ENCODE measurements at places on chromosomes 7 and 10.

GRCh38 chr10:127358337-127358736 lies 161.9 kb upstream of the INSYN2A start:
- DNase-seq, result no peak

- no peak for DNase-seq
These were observed 101.4 kb upstream of the DLX6 start for GRCh38 chr7:96903906-96904305.

- DNase-seq, result no peak
These were observed 71.5 kb upstream of the SLC13A1 start for GRCh38 chr7:123271231-123271630.

DNA sequence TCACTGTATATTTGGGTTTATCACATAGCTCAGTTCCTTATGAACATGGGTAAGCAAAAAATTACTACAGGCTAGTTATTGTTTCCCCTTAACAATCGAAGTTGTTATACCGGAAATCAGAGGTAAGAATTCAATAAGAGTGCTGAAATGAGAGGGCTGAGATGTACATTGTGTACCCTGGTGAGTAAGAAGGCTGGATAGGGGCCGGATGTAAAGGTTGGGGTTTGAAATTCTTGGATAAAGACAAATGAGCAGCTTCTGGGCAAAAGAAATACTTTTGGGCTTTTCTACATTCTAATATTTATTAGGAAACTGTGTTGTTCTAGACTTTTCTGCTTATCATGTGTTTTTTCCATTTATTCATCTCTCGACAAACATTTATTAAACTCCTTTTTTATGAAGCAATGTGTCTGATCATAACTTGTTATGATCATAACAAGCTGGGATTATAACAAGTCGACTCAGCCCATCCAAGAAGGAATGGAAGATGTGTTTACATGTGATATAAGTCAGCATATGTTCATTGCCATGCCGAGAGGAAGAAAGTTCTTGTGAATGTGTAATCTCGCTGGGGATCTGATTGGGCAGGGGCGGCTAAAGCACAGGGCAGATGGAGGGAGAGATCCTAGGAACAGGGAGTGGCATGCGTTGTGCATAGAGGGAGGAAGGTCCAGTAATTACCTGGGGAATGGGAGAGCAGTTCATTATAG lies 155.3 kb downstream of the PLXDC2 start:
- DNase-seq, result no peak

DNA sequence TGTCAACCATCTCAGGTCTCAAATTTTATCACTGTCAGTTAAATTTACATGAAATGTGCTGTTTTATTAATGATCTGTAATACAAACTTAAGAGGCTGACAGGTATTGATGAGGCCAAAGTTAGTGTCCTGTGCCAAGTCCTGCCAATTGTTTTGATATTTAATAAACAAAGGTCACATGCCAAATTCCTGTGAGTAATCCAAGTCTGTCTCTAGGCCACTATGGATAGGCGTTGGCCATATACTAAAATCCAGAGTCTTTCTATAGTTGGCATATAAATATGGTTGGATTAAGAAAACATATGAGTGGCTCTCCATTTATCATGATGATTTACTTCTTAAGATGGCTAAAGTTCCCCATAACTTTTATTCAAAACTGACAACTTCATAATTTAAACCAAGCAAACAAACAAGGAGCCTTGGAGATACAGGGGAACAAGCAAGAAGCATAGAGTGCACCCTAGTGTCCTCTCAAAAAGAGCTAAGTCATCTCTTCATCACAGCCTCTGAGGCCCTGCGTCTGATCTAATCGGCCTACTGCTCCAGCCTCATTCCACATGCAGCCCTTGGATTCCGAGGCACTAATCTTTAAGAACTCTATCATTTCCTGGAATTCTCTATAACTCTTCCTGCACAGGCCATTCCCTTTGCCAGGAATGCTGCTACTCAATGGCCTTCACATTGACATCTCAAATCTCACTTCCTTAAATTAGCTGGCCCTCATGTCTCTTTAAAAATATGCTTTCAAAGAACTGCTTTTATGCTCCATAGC lies 32.7 kb upstream of the NRCAM start:
- no peak for DNase-seq

DNA sequence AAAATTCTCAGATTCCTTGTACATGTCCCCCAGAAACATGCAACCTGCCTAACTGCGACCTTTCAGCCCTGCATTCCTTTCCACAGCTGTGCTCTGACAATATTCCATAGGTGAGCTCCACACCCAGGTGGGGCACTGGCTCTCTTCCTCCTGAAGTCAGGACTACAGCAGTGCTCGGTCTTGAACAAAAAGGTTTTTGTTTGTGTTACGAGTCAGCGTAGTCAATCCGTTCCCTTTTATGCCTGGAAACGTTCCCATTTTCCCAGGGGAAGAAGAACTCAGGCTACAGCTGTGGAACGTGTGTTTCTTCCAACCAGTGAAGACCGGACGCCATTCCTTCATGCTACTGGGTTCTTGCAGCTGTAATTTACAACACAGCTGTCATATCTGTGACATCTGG lies 52.4 kb upstream of the PFKP start:
- no peak for DNase-seq

GRCh38 chr10:109359316-109359715 lies 564.0 kb downstream of the XPNPEP1 start:
- DNase-seq, result no peak

- DNase-seq, result no peak
These were observed 2.8 kb upstream of the HIBADH start for GRCh38 chr7:27665531-27665930.

DNA sequence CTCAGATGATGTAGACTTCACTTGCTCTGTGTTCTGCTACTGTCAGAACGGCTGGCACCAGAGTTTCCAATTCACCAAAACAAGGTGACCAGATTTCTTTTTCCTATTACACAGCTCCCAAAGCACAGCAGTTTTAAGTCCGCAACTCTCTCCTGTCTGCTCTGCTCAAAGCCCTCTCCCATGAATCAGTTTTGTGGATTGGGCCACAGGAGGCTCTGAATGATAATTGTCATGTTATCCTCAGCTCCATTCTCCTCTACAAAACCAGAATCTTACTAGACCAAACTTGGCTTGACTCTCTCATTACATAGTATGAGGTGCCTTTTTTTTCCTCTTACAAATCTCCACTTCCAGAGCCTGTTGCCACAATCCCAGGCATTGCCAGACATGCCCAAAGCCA lies 223.5 kb downstream of the SNX13 start:
- DNase-seq, result no peak

DNA sequence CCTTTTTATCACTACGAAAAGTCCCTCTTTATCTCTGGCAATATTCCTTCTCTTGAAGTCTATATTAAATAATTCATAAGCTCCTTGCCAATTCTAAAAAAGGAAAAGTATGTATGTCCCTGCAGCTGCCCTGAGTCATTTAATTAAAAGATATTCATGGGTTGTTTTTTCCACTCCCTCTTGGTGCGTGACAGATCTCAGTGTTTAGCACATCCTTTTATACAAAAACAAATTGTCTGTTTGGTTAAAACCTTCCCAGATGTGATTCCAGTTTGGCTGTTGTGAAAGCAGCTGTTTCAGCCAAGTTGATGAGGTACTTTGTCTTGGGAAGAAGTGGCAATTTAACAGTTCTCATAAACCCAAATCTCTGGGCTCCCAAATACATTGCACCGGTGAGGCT lies 33.8 kb upstream of the PRLHR start:
- DNase-seq, result no peak

DNA sequence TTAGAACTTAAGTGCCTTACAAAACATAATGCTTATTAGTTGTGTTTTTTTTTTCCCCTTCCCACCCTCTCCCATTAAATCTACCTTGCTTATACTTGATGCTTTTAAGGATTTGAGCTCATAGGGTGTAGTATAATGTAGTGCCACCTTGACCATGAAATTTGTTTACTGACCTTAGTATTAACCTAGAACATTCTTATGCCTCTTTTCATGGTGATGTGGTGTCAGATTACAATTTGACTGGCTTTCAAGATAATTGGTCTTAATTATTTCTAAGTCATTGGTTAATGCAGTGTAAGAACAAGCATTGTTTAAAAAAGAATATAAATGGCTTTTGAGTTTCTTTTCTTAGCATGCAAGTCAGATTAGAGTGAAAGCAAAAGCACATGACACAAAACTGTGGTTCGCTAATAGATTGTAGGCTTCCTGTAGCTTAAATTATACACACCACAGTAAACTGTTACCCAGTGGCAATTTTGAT lies 61.8 kb downstream of the ADD3 start:
- DNase-seq, result peak; percentile 65

DNA sequence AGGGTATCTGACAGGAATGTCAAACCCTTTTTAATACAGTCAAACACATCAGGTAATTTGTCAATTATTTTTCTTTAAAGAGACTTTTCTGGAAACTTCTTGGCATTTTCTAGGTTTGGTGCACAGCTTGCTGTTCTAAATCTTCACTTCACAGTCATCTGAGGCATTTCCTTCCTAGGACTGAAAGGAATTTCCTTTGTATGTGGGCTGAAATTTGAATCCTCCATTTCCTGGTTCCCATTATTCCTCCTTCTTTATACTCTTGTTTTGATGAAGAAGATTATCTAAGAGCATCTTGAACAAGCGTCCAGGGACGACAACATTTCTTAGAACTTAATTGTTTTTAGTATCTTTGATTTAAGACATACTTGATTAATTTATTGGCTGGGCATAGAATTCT lies 24.9 kb downstream of the CALD1 start:
- no peak for DNase-seq

- DNase-seq, result no peak
These were observed 177.1 kb downstream of the DGKI start for GRCh38 chr7:137669706-137670105.

DNA sequence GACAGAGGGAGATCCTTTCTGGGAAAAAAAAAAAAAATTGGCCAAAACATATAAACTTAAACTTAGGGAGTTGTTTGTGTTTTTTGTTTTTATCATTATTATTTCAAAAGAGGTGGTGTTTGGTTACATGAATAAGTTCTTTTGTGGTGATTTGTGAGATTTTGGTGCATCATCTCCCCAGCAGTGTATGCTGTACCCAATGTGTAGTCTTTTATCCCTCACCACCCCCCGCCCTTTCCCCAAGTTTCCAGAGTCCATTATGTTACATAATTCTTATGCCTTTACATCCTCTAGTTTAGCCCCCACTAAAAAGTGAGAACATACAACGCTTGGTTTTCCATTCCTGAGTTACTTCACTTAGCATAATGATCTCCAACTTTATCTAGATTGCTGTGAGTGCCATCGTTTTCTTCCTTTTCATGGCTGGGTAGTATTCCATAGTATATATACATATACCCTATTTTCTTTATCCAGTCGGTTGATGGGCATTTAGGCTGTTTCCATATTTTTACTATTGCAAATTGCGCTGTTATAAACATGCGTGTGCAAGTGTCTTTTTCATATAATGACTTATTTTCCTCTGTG lies 148.1 kb upstream of the ZNF92 start:
- DNase-seq, result no peak

GRCh38 chr10:23196915-23197314 lies 4.8 kb downstream of the PTF1A start:
- DNase-seq, result no peak
